ENCODE measurements at places on chromosomes 5 and 9.

DNA sequence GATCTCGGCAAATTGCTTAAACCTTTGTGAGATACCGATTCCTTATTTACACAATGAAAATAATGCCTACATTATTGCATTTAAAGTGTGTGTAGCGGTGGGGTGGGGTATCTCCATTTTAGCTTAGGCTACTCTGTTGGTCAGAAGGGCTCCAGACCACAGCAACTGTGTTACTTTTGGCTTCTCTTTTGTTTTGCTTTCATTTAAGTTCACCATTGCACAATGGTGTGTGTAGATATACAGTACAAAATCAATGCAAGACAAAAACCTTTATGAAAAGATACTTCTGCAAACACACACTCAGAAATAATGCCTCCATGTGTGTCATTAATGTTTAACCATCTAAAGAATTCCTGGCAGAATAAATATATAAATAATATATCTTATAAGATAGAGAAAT lies 279.4 kb downstream of the FBXL17 start:
- no peak for DNase-seq

- no peak for DNase-seq
These were observed 56.4 kb downstream of the LHFPL2 start for GRCh38 chr5:78591972-78592700.

DNA sequence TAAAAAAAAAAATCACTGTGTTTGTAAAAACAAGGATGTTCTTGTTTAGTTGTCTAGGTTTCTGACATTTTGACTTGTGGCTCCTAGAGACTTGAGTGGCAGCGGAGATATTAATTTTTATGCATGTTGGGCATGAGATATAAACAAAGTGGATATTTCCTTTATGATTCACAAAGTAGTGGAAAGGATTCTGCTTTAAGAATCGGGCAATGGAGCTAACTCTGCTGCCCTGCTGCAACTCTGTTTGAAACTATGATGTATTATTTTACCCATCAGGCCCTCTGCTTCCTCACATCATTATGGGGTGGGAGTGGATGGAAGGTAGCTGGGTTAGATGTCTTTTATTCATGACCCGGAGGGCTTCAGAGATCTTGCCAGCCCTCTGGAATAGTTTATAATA lies 94.1 kb upstream of the CD180 start:
- DNase-seq, result no peak

DNA sequence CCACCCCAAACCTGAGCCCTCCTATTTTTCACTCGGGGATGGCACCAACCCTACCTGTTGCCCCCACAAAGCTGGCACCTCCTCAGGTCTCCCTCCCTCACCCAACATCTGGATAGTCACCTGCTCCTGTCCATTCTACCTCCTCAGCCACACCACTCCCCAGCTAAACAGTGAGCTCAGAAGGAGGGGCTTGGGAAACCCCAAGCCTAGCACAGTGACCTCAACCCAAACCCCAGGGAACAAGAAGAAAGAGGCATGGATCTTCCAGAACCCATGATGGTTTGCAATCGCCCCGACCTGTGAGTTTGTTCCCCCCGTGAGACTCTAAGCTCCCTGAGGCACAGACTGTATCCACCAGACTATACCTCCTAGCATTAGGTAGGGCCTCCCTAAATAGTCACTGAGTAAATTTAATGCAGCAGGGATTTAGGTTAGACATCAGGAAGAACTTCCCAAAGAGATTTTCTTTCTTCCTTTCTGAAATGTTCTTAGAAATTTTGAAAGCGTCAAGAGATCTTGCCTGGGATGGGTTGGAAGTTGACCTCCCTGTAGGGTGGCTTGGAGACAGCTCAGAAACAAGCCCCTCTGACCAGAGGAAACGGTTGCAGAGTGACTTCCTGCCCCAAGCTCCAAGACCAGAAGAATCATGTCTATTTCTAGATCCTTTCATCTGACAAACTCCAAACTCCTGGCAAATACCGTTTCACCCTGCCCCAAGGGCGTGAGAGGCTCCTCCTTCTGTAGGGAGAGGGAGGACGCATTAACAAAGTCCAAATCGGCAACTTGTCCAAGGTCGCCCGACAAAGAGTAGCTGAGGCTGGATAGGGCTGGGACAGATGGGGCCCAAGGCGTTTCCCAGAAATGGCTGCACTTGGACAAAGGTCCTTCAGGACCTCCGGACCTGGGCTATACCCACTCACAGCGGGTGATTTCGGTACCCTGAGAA lies 4.1 kb downstream of the FIBCD1 start:
- DNase-seq, result no peak

GRCh38 chr5:110169461-110169860 lies 479.7 kb downstream of the MAN2A1 start:
- no peak for DNase-seq

DNA sequence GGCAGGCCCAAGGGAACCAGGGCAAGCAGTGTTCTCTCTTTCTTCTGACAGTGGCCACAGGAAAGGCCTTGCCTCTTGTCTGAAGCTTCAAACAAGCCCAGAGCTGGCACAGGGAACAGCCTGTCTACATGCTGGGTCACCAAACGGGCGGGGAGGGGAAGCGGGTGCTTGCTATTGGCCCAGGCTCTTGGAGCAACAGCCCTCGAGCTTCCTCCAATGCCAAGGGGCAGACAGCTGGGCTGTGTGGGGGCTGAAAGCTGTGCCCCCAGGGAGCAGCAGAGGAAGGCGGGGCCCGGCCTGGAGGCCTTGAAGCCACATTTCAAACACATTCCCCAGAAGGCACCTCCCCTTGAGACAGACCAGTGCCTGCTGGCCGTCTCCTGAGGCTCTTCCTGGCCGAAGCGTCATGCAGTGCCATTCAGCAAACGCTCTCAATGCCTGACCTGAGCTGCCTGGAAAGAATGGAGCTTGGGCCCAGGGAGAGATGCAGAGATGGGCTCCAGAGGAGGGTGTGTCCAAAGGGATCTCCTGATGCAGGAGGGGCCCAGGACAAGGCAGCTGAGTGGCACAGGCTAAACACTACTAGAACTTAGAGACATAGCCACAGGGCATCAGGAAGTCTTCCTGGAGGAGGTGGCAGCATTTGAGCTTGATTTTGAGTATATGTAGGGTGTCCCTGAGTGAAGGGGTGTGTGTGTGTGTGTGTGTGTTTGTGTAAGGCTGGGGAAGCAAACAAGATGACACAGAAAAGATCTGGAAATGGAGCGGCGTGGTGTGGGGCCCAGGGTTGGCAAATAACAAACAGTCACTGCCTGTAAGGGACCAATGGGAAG lies 2.5 kb downstream of the FIBCD1 start:
- no peak for DNase-seq

DNA sequence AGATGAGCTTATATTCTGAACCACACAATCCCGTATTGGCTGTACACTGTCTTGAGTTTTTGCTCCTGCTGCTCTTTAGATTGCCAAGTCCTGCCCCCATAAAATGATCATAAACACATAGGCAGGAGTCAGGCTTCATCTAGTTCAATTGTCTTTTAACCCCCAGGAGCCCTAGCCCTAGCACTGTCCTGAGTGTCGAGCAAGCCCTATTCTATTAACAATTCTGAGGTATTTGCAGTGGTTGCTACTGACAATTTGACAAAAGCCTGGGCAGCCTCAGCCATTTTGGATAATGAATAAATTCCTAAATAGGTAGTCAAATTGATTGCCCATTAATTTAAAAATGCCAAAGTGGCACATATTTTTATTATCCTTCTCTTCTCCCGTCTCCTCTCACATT lies 257.2 kb downstream of the YTHDC2 start:
- DNase-seq, result no peak

DNA sequence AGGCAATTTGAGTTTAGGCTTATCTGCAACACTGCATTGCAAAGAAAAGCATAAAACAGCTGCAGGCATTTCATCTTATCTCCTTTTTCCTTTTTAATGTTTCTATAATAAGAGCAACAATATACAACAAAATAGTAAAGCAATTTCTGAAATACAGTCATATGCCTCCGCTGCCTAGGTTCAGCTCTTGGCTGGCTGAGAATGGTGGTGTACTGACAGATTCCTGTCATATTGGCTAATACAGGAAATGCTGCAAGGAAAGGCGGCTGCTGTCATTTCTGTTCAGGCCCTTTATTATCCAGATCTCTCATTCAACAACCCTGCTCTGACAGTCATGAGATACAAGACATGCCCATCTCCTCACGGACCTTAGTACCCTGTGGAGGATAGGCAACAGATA lies 677.0 kb downstream of the TAF11L14 start:
- DNase-seq, result no peak

DNA sequence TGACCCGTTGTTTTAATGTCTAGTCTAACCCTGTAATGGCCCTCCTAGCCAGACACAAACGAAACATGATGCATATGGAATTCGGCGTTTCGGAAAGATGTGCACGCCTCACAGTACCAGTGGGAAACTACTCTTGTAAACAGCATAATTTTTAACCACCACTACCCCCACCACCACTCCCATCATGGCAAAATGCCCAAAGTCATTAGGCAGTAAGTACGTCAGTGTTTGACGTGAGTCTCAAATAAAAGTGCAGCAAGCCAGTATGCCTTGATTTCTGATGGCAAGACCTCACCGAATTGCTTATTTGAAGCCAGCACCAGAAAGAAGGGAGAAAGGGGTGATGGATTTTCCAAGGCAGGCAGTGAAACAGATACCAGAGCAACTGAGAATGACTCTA lies 71.4 kb downstream of the ADRB2 start:
- no peak for DNase-seq
